ENCODE measurements at places on chromosomes 7 and 10. TPM values are rescaled to one million over a fixed set of nuclear protein-coding genes. Genes with fewer than 3 reads are reported as not detected.

Gene CACNB2
- total RNA-seq = not detected

Gene SEMA4G
- 1.4 TPM for total RNA-seq

Gene SFMBT2
- total RNA-seq = 22.3 TPM

DNA sequence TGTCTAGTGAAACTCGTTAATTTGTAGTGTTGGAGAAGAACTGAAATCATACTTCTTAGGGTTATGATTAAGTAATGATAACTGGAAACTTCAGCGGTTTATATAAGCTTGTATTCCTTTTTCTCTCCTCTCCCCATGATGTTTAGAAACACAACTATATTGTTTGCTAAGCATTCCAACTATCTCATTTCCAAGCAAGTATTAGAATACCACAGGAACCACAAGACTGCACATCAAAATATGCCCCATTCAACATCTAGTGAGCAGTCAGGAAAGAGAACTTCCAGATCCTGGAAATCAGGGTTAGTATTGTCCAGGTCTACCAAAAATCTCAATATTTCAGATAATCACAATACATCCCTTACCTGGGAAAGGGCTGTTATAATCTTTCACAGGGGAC, 187.6 kb downstream of the CFTR start:
- no peak for DNase-seq
- H3K27me3 ChIP-seq = no peaks in the 10 kb centered on the region
- H3K4me3 ChIP-seq = no peak overlapping the region
- H3K4me1 ChIP-seq = no peaks in the 10 kb centered on the region
- no peaks in the 10 kb centered on the region for H3K36me3 ChIP-seq
- H3K27ac ChIP-seq = no peak overlapping the region

- no peak for DNase-seq
- H3K4me1 ChIP-seq = no peaks in the 10 kb centered on the region
- no peak overlapping the region for H3K4me3 ChIP-seq
- no peak overlapping the region for H3K27ac ChIP-seq
Observed at GRCh38 chr7:51689547-51689946, 372.9 kb upstream of the COBL start.

- no peaks in the 10 kb centered on the region for H3K27me3 ChIP-seq
- no peak overlapping the region for H3K27ac ChIP-seq
- H3K4me3 ChIP-seq = no peak overlapping the region
- no peak for DNase-seq
- no peaks in the 10 kb centered on the region for H3K36me3 ChIP-seq
Observed at GRCh38 chr7:48004032-48004431, 24.6 kb upstream of the HUS1 start.

Gene HOXA10
- not detected for total RNA-seq

Gene NODAL
- not detected for total RNA-seq

- DNase-seq = no peak
- no peaks in the 10 kb centered on the region for H3K36me3 ChIP-seq
- H3K27me3 ChIP-seq = no peaks in the 10 kb centered on the region
- H3K4me1 ChIP-seq = no peaks in the 10 kb centered on the region
- H3K4me3 ChIP-seq = no peak overlapping the region
- H3K27ac ChIP-seq = no peak overlapping the region
Observed at GRCh38 chr10:52652431-52653262, 119.9 kb downstream of the MBL2 start.

Gene NACAD
- total RNA-seq = not detected

DNA sequence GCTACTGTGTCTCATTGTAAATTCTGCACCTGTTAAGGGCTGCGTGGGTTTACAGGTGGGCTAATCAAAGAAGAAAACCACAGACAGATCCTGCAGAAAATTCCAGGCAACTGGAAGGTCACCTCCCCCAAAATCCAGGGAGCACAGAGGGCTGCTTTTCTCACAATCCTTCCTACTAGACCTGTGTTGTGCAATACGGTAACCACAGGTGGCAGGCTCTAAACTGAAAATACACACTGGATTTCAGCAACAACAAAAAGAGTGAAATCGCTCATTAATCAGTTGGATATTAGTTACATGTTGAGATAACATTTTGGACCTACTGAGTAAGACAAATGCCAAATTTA, 83.2 kb downstream of the SLC16A9 start:
- H3K4me1 ChIP-seq = no peaks in the 10 kb centered on the region
- no peaks in the 10 kb centered on the region for H3K27me3 ChIP-seq
- H3K4me3 ChIP-seq = no peak overlapping the region
- no peak for DNase-seq
- H3K27ac ChIP-seq = no peak overlapping the region
- H3K36me3 ChIP-seq = no peaks in the 10 kb centered on the region

- H3K4me1 ChIP-seq = peaks cover 80% of the 10 kb centered on the region
- no peak for DNase-seq
- H3K4me3 ChIP-seq = no peak overlapping the region
- no peaks in the 10 kb centered on the region for H3K36me3 ChIP-seq
- no peaks in the 10 kb centered on the region for H3K27me3 ChIP-seq
Observed at GRCh38 chr7:150753826-150754603, 16.8 kb downstream of the GIMAP5 start.

DNA sequence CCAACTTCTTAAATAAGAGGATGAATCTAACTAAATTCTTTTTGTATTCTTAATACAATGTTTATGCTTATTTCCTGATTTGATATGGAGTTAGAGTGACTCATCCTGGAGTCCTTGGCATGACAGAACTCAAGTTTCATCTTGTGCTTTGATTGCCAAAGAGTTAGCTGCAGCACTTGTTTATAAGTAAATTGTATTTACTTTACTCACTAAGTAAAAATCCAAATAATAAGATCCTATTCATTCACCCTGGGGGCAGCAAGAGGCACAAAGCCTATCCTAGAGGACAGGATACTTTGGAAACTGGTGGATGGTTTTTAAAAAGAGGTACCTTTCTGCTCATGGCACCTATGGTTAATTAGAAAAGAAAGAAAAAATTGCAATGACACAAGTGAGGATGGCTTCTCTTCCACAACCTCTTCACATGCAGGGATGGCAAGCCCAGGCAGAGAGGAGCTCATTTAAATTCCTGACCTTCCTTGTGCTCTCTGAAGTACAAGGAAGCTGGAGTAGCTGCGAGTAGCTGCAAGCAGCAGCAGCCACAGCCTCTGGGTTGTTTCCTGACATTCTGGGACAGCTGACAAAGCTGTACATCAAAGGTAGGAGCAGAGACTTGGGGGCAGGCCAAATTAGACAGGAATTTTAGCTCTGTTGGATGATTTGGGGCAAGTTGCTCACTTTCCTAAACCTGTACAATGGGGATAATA, 28.5 kb upstream of the CROT start:
- no peak for DNase-seq
- no peaks in the 10 kb centered on the region for H3K36me3 ChIP-seq
- no peak overlapping the region for H3K4me3 ChIP-seq
- no peaks in the 10 kb centered on the region for H3K27me3 ChIP-seq
- H3K27ac ChIP-seq = no peak overlapping the region
- peaks cover 21% of the 10 kb centered on the region for H3K4me1 ChIP-seq

- H3K27me3 ChIP-seq = no peaks in the 10 kb centered on the region
- no peak overlapping the region for H3K4me3 ChIP-seq
- no peak overlapping the region for H3K27ac ChIP-seq
- peaks cover 2% of the 10 kb centered on the region for H3K4me1 ChIP-seq
Observed at GRCh38 chr10:4359003-4359402, 467.0 kb upstream of the AKR1E2 start.

DNA sequence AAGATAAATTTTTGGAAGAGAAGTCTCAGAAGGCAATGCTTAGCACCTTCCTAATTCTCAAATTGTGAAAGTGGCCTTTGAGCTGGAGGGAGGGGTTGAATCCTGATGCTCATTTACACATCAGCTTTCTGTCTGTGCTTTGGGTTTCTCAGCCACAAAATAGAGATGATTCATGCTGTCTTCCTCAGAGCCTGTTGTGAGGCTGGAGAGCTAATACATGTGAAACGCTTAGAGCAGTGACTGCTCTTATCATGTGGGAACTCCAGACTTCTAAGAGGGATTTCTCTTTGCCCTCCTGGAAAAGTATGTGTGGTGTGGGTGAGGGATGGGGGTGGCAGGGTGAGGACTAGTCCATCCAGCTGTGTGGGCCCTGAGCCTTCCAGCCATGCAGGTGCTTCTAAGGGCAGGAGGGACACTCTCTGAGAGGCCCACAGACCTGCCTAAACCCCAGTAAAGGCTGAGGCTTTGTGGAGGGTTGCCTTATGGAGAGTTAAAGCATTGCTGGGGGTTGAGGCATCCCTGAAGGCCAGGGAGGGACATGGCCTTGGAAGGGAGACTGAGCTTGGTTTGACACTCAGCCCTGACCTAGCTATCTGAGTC, 4.8 kb upstream of the EVX1 start:
- DNase-seq = no peak
- peaks cover 18% of the 10 kb centered on the region for H3K4me1 ChIP-seq
- H3K27ac ChIP-seq = no peak overlapping the region
- no peak overlapping the region for H3K4me3 ChIP-seq
- H3K36me3 ChIP-seq = no peaks in the 10 kb centered on the region
- H3K27me3 ChIP-seq = peaks cover 24% of the 10 kb centered on the region

GRCh38 chr10:17586821-17587234, 30.3 kb downstream of the HACD1 start:
- no peak overlapping the region for H3K4me3 ChIP-seq
- no peaks in the 10 kb centered on the region for H3K4me1 ChIP-seq
- no peaks in the 10 kb centered on the region for H3K27me3 ChIP-seq
- H3K36me3 ChIP-seq = no peaks in the 10 kb centered on the region
- H3K27ac ChIP-seq = no peak overlapping the region
- no peak for DNase-seq

- DNase-seq = no peak
- no peak overlapping the region for H3K27ac ChIP-seq
- no peak overlapping the region for H3K4me3 ChIP-seq
- H3K27me3 ChIP-seq = no peaks in the 10 kb centered on the region
- no peaks in the 10 kb centered on the region for H3K4me1 ChIP-seq
Observed at GRCh38 chr7:44194562-44195145, 5.4 kb upstream of the GCK start.

DNA sequence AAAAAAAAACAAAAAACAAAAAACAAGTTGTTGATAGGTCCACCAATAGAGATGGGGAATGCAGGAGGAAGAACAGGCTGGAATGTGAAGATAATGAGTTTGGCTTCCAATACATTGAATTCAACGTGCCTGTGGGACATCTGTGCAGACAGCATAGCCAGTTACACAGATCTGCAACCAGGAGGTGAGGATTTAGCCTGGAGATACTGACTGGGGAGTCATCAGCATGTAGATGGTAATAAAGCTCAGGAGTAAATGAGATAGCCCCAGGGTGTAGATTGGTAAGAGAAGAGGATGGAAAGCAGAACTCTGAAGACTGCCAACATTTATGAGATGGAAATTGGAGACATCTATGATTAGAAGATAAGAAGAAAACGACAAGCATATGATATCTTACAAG, 4.7 kb upstream of the TRIM8 start:
- H3K27me3 ChIP-seq = no peaks in the 10 kb centered on the region
- no peak for DNase-seq
- no peaks in the 10 kb centered on the region for H3K36me3 ChIP-seq
- peaks cover 24% of the 10 kb centered on the region for H3K4me1 ChIP-seq

DNA sequence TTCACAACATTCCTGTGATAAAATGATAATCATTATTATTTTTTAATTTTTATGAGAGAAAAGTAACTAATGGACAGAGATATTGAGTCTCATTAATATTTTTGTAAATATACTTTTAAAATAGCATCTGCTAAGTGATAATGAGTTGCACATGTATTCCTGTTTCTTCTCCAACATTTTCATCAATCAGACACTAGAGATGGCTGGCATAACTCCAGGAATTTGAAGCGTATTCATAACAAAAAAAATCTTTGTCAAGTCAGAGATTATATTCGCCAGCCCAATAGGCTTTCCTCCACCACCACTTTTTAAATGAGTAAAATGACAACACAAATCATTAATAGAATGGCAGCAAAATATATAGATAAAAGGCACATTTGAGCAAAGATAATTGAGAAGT, 524.0 kb upstream of the KCND2 start:
- no peaks in the 10 kb centered on the region for H3K36me3 ChIP-seq
- no peak overlapping the region for H3K27ac ChIP-seq
- H3K4me1 ChIP-seq = no peaks in the 10 kb centered on the region
- no peaks in the 10 kb centered on the region for H3K27me3 ChIP-seq

Gene IRF5
- 9.1 TPM for total RNA-seq

Gene TSC22D4
- total RNA-seq = 144 TPM

- H3K4me3 ChIP-seq = no peak overlapping the region
- no peaks in the 10 kb centered on the region for H3K36me3 ChIP-seq
- H3K4me1 ChIP-seq = no peaks in the 10 kb centered on the region
- H3K27me3 ChIP-seq = no peaks in the 10 kb centered on the region
Observed at GRCh38 chr10:10818082-10818481, 199.6 kb upstream of the CELF2 start.

Gene LRRC17
- 0.72 TPM for total RNA-seq

All from CD4-positive, alpha-beta memory T cell (primary cell).